ENCODE measurements at places on chromosomes 6 and 20.

GRCh38 chr20:39878809-39879208 is 810.2 kb downstream of the MAFB start:
- DNase-seq: no peak

DNA sequence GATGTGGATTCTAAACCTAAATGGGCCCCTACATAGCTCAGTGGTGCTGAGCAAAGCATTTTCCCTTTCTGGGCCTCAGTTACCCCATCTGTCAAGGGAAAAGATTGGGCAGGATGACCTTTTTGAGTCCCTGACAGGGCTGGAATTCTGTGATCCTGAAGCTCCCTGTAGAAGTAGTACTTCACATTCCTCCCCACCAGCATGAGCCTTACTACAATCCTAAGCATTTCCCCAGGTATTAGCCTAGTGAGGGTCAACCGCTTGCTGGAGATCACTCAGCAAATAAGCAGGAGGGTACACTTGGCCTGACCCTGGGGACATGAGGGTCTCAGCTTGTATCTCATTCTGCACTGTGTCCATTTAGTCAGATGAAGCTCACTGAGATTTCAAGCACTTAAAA is 13.4 kb downstream of the NDRG3 start:
- no peak for DNase-seq

- DNase-seq: no peak
Measured at GRCh38 chr20:24979036-24979960, 13.3 kb downstream of the APMAP start.

- no peak for DNase-seq
Measured at GRCh38 chr20:17358854-17359253, 132.0 kb downstream of the PCSK2 start.

- DNase-seq: no peak
Measured at GRCh38 chr6:16440636-16441212, 202.3 kb downstream of the GMPR start.

Measured in esophagus squamous epithelium (tissue), 5 donors.